ENCODE measurements at places on chromosomes 11 and 22. TPM values are rescaled to one million over a fixed set of nuclear protein-coding genes. Genes with fewer than 3 reads are reported as not detected.

DNA sequence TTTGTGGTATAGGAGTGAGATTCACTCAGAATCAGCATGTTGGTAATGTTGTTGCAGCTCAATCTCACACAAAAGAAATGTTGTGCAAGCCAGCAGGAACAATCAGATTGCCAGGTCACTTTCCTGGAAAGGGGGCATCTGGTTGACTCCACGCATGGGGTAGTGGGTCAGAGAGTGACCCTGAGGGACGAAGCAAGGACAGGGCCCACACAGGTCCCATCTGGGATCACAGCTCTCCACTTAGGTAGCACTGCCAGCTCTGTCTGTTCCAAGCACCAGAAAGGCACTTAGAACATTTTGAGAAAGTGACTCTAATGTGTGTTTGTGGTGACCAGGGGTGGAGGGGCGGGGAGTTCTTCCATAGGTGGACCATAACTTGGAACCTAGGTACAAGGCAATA lies 109.5 kb downstream of the RASSF10 start:
- no peak for DNase-seq

DNA sequence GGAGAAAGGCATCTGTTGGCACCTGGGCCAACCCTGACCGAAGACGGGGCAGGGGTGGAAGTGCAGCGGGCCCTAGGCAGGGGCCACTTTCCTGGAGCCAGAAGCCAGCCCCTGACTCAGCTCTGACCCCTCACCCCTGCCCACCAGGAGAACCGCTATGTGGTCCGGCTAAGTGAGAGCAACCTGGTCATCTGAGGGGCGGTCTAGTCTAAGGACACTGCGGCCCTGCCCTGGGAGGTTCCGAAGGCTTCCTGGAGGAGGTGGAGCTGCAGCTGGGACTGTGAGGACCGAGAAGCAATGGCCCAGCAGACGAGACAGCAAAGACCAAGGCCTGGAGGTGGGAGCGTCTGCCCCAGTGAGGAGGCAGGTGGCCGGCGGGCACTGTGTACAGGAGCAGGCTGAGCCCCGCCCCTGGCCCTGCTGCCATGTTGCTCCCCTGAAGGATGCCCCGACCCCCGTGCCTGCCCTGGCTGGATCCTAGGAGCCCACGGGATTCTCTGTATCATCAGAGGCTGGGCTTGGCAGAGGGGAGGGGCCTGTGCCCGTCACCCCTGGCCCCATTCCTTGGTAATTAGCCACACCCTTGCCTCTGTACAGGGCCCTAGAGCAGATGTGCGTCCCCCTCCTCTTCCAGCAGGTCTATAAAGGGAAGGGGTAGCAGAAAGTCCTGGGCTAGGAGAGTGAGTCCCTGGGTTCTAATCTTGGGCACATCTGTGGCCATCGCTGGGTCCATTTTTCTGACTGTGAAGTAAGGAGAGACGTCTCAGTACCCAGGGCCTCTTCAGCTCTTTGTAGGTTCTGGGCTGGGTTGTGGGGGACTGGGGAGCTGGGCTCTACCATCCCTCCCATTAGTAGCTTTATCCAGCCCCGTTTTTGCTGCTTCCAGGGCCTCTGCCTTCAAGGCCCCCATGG lies 19.4 kb downstream of the RELT start:
- DNase-seq = no peak

DNA sequence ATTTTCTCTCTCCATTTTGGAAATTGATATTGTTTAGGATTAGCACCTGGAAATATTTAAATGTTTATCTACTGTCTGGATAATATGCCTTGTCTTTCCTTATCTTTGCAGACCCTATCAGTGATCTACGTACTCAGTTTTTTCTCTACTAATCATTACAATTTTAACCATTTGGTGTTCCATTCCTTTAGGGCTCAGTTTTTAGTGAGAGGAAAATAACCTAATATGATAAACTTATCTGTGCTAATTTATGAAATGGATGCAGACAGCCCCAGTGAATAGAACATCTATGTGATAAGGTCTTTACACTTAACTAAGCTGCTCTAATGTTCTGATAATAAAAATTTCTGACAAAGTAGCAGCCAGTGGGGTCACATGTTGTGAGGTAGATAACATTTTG lies 68.5 kb downstream of the SVIP start:
- DNase-seq = no peak

CBL gene
- polyA plus RNA-seq = 24.3 TPM
